ENCODE measurements at places on chromosomes 2 and 18.
A peak's percentile ranks its signal among the peaks of the same experiment; 100 is the strongest.

DNA sequence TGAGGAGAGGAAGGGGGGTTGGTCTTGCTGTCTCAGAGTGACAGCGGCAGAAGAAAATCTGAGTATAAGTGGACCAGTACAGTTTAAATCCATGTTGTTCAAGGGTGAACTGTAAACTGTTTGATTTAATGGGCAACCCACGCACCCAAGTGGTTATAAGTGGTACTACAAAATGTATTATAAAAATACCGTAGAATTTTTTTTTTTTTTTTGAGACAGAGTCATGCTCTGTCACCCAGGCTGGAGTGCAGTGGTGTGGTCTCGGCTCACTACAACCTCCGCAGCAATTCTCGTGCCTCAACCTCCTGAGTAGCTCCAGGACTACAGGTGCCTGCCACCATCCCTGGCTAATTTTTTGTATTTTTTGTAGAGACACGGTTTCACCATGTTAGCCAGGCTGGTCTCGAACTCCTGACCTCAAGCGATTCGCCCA, 2.1 kb upstream of the CHCHD5 start:
- no peak for DNase-seq

GRCh38 chr2:203808046-203808750, 59.4 kb upstream of the CTLA4 start:
- DNase-seq = no peak

DNA sequence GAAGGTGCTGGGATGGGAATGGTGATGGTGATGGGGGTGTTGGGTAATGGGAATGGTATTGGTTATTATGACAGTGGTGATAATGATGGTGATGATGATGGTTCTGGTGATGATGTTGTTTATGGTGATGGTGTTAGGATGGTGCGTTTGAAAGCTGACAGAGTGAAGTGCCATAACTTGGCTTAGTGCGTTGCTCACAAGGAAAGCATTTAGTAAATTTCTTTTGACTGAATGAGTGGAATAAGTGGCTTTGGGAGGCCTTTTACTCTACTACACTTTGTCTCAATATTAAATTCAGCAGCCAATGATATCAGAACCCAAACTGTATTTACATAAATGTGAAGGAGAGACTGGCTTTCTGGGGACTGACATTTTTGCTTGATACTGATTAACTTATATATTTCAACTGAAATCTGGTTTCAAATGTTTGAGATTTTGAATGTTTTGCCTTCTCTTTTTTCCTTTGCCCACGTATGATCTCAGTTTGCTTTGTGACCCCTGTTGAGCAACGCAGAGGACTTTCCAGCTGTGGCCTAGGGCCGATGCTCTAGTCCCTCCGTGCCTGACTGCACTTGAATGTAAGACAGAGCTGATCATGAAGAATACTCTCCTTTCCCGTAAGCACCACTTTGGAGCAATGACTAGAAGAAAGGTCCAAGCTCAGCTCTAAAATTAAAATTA, 128.5 kb upstream of the SH3BP4 start:
- DNase-seq = no peak

GRCh38 chr2:168427451-168427850, 28.6 kb upstream of the CERS6 start:
- no peak for DNase-seq

GRCh38 chr2:84964406-84965191, 6.4 kb upstream of the KCMF1 start:
- DNase-seq = no peak

DNA sequence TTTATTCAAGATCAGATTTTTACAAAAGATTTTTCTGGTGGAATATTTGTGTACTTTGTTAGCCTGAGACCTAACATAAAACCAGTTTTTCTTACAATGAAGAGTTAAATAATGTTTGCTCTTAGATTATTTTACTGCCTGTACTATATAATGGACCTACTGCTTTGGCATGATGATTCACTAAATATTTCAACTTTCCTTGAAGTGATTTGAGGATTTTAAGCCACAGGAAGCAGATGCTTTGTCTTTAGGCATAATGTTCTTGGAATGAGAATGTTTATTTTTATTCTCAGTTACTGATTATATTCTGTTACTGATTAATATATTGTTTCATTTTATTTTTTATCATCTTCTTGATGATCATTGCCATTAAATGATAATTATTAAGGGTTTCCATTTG, 175.3 kb upstream of the LRP1B start:
- no peak for DNase-seq

GRCh38 chr18:25805323-25805722, 285.1 kb downstream of the SS18 start:
- DNase-seq = no peak

DNA sequence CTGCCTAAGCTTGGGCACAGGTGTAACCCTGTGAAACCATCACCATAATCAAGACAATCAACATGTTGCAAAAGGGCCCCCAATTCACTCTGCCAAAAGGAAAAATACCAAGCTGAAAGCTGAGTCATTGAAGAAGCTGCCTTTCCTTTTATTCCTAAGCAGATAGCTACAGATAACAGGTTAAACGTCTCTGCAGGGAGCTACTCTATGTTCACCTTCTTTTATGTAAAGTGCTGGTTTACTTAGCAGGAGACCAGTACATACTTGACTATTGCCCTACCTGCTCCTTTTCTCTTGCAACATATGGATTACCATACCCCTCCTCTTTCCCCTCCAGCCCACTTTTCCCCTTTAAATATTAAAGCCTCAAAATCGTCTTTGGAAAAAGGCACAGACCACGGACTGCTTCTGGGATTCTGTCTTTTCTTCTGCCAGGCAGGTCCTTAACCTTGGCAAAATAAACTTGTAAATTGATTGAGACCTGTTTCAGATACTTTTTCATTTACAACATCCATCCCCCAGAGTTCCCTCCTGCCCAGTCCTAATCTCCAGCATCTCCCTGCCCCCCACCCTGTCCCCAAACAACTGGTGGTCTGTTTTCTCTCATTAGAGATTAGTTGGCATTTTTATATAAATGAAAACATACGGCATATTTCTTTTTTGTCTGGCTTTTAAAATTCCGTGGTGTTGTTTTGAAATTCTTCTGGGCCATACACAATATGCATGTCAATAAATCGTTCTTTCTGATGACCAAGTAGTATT, 37.8 kb upstream of the LDLRAD4 start:
- no peak for DNase-seq

DNA sequence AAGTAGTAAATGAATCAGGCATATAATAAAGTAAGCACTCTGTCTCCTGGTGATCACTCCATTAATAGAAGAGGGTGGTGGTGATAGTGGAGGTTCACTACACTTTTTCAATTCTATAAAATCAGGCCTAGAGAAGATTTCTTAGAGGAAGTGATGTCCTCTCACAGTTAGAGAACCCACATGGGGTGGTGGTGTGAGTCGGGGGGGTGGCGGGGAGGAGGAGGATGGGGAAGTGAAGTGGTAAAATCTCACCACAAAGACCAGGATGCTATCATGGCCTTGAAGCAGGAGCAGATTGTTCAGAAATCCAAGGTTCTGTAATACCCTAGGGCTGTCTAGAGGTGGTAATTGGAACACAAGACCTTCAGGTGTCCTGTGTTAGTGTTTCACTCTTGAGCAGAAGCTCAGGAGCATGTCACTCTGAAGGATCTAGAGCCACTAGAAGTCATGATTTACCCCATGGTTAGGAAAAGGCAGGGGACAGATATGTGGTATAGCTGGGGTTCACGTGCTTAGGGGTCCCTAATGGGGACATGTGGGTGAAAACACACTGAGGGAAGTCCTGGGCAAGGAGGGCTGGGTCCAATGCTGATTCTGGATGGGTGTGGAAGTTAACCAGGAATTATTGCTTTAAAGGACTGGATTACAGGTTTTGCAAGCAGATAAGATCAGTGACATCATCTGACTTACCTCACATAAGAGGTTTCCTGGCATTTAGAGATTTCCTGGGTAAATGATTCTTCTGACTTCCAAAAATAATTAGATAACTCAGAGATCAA, 31.0 kb downstream of the RNF125 start:
- DNase-seq = no peak

GRCh38 chr2:231201475-231201814, 3.0 kb downstream of the ARMC9 start:
- no peak for DNase-seq

GRCh38 chr2:216365518-216365917, 6.8 kb downstream of the MARCHF4 start:
- DNase-seq = no peak

- DNase-seq = no peak
Measured at GRCh38 chr2:141630407-141630930, 500.3 kb downstream of the LRP1B start.

GRCh38 chr2:6664332-6665061, 201.2 kb downstream of the CMPK2 start:
- no peak for DNase-seq

DNA sequence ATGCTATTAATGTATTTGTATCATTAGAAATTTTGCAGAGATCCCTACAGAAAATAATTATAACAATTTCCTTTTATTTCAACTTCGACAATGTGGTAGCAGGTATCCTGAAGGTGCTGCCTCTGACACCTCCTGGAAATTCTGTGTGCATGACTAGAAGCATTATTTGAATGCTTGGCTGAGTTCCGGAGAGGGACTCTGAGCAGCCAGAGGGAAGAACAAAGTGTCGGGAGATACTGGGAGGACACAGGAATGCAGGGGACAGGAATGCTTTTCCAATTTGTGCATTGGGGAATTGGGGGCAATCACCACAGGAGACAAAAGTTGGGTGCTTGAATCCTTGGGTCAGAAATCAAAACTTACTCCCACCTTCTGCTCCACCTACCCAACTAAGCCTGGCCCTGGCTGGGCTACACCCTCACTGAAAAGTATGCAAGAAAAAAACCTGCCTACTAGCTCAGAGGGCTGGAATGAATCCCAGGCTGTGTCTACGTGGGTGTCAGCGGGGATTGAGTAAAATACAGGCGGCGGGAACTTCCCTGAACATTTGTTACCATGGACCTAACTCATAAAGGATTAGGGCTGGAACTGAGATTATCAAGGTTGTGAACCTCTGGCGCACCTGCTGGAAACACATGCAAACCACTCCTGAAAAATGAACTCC, 299.3 kb downstream of the SOX11 start:
- no peak for DNase-seq

GRCh38 chr18:33750366-33750765, 172.3 kb downstream of the ASXL3 start:
- no peak for DNase-seq

DNA sequence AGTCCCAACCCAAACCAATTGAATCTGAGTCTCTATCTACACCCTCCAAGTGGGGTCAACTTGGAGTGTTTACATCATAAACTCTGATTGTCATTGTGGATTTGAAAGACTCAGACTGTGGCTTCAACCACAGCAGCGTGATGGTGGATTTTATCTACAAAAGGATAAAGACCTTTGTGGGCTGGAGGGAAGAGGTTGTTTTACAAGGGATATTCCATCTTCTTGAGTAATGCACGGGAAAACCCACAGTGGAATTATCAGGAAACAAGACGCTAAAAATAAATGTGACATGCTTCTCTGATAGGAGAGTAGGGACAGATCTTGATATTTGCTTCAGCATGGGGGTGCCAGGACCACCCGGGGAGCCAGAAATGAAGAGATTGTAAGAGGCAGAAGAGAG, 93.5 kb downstream of the LPIN1 start:
- DNase-seq = no peak

DNA sequence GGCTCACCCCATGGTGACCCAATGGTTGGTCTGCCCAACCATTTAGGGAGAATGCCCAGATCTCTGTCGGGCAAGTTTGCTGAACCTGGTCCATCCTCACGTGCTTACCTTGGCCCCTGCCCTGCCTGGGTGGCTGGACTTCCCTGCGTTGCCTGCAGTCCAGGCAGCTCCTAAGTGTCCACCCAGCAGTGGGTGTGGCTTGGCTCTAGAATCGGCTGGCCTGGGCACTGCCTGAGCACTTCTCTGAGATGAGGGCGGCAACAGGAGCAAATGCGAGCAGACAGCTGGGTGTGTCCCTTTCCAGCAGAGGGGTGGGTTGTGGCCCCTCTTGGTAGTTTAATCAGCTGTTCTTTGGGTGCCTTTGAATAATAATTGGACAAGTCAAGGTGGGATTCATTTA, 11.3 kb downstream of the PCARE start:
- DNase-seq = no peak

DNA sequence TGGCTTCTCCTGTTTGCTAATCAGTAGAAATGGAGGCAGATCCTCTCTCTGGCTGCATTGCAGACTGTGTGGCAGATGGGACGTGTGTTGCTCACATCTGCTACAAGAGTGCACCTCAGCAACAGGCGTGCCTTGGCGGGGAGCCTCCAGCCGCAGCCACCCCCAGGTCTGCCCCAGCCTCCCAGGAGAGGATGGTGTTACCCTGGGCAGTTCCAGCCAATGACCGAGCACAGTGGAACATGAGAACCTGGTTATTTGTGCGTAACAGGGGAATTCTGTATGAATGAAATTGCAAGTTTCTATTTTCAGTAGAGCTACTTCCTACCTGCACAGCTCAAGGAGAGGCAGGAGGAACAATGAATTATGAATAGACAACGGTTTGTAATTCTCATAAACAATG, 130.6 kb upstream of the CBLN2 start:
- no peak for DNase-seq

- DNase-seq = peak; percentile 66
Measured at GRCh38 chr2:101038455-101039255, 36.6 kb downstream of the RPL31 start.

GRCh38 chr2:49753344-49753985, 599.1 kb upstream of the FSHR start:
- no peak for DNase-seq

DNA sequence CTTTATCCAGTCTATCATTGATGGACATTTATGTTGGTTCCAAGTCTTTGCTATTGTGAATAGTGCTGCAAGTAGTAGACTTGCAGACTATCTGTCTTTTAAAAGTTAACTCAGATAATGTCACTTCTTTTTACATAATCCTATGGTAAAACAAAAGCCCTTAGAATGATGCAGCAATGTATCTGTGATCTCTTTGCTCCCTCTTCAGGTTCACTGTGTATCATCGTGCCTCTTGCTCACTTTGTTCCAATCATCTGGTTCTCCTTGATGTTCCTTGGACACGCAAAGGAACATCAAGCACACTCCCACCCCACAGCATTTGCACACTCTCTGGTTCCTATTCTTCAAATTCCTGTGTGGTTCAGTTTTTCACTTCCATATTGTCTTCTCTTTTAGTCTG, 472.5 kb upstream of the ZNF804A start:
- no peak for DNase-seq

- DNase-seq = no peak
Measured at GRCh38 chr18:35134791-35135531, 93.7 kb downstream of the MAPRE2 start.

- no peak for DNase-seq
Measured at GRCh38 chr2:161388146-161388779, 27.8 kb upstream of the TBR1 start.

- DNase-seq = no peak
Measured at GRCh38 chr2:189466656-189467055, 25.4 kb downstream of the WDR75 start.

- no peak for DNase-seq
Measured at GRCh38 chr2:221775096-221775495, 203.0 kb upstream of the EPHA4 start.

DNA sequence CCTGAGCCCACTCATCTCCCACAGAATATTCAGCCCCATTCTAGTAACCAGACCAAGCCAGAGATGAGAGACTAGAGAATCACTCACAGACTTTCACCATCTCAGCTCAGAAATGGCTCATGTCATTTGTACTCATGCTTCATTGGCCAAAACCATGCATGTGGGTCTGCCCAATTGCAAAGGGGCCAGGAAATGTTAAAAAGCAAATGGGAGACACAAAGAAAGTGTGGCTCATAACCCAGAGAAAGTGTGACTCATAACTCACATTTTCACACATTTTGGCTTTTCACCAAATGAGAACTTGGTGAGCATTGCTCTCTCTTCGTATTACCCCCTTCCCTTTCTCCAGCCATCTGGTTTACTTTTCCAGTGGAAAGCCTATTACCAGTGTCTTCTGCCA, 66.2 kb downstream of the MDH1 start:
- no peak for DNase-seq

- DNase-seq = no peak
Measured at GRCh38 chr2:67719351-67719750, 322.2 kb downstream of the ETAA1 start.
